ENCODE measurements at places on chromosomes 11 and 22. TPM values are rescaled to one million over a fixed set of nuclear protein-coding genes. Genes with fewer than 3 reads are reported as not detected.

Gene APOA4
- total RNA-seq = not detected

DNA sequence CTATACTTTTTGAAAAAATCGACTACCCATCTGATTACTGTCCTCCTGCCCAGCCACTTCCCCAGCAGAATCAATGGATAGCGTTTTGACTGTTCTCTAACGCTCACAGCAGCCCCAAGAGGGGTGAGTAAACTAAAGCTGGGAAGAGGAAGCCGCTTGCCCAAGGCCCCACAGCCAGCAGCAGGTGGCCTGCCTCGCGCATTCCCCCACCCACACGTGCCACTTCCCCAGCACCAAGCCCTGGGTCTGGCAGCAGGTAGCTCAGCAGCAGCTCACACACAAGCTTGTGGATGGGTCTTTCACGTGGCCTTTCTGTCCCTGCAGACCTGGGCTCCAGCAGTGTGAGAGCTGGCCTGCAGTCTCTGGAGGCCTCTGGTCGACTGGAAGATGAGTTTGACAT is 34.3 kb downstream of the TOM1 start:
- DNase-seq = no peak

Gene TMPRSS6
- total RNA-seq = not detected

DNA sequence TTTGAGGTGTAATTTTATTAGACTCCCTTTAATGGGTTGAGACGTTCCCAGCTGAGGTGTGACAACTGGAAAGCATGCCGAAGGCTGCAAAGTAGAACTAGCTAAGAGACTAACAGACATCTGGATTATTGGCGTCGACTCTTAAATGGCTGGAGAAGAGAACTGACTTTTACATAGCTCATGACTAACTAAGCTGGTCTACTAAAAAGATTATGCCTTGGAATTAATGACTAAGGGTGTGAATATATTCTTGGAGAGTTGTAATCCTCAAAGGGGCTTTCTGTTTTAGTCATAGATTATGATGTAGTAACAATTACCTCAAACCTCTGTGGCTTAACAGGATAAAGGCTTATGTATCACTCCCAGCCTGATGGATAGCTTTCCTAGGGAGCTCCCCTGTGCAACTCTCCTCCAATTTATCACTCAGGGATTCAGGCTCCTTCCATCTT is 39.5 kb upstream of the SLC5A12 start:
- DNase-seq = no peak

Gene TMPRSS13
- not detected for total RNA-seq

DNA sequence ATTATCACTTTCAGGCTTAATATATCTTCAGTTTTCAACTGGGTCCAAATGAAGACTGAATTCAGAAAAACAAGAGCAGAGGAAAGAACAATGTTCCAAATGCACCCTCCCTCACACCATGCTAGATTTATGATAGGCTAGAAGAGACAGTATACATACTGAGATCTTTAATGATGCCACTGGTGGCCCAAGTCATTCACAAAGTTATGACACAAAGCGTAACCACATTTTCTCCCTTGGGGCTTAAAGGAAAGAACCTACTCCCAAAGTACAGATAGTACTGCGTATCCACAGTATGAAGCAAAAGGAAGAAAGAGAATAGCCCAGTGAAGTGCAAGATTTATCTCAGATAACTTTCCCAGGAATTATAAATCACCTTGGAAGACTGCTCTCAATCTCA is 10.9 kb upstream of the SOX6 start:
- DNase-seq = no peak

- no peak for DNase-seq
These were observed 17.2 kb downstream of the CREB3L1 start for GRCh38 chr11:46294365-46295309.

GRCh38 chr11:126115127-126115495 is 52.4 kb upstream of the CDON start:
- DNase-seq = no peak

GRCh38 chr11:75779960-75780359 is 11.4 kb downstream of the DGAT2 start:
- DNase-seq = no peak

Gene OR2AT4
- total RNA-seq = 0.06 TPM

Gene NRGN
- total RNA-seq = 2.3 TPM

Gene TOLLIP
- 33.2 TPM for total RNA-seq

DNA sequence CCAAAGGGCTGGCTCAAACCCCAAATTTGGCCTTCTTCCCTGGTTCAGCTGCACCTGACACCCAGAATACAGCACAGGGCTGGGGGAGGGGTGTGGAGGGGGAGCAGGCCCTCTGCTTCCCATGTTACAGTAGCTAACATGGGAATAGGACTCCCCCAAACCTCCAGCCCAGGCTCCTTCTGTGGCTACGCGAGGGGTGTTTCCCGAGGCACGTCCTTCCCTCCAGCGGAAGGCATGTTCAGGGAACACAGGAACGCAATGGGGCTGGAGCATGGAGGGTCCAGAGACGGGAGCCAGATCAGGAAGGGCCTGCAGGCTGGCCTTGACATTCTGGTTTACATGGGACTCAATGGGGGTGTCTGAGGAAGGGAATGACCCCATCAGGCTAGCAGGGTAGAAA is 11.8 kb upstream of the IGLL1 start:
- DNase-seq = no peak

DNA sequence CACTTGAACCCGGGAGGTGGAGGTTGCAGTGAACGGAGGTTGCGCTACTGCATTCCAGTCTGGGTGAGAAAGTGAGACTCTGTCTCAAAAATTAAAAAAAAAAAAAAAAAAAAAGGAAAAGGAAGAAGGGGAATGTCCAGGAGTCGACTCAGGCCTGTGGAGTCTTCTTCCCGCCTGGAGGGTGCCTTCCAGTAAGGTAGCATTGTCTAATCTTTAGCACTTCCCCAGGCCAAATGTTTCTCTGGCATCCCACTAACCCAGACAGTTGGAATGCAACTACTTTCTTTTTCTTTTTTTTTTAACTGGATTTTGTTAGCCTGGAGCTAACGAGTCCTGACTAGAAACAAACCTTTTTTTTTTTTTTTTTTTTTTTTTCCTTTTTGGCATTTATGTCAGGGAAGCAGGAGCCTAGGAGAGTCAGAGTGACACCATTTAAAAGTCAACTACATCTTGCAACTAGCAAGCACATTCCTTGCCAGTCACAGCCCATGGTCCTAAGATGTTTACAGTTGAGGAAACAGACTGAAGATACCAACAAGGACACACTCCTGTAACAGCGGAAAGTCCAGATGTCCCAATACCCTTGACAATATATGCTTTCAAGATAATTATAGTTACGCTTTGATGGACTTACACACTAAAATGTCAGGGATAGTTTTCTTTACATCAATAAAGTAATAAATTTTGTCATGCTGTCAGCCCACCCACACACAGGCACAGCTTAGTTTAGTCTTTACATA is 10.6 kb downstream of the PLET1 start:
- DNase-seq = no peak

Gene SCT
- total RNA-seq = not detected

DNA sequence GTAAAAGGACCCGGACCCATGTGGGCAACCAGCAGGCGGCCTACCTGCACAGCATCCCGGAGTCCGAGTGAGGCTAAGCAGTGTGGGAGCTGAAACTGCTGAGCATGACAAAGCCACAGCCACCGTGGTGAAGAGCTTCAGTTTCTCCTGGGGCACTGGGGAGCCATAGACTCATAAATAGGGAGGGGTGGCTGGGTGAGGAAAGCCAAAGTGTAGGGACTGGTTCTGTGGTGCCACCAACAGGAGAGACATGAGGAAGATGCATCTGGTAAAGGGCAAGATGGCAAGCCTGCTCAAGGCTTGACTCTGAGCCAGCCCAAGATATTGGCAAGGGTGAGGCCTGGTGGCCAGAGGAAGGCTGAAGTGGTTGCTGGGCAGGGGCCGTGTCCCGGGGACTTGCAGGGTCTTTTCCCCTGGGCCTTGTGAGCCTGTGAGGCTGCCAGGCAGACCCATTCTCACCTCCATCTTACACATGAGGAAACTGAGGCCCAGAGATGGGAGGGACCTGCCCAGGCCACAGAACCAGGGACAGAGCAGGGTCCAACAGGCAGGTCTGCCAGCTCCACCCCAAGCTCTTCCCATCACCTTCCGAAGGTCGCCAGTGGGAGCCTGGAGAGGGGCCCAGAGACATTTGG is 30.4 kb downstream of the CYTH4 start:
- no peak for DNase-seq

Gene HMOX1
- 8.7 TPM for total RNA-seq

Gene OR8J1
- total RNA-seq = not detected

DNA sequence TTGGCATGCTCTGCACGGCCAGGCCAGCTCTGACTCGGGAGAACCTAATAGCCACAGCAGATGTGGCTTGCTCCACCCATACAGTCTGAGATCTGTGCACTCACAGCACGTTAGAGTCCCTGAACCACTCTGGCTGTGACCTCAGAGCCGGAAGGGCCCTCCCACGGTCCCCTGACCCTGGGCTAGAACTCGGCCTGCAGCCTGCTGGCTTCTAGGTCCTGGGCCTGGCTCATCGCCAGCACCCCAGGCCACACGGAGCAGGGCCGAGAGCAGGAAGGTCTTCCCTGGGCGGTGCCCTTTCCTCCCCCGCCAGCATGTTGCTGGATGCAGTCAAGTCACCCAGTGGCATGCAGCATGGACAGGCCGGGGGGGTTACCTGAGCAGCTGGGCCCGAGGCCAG is 35.3 kb upstream of the TTLL12 start:
- DNase-seq = no peak

DNA sequence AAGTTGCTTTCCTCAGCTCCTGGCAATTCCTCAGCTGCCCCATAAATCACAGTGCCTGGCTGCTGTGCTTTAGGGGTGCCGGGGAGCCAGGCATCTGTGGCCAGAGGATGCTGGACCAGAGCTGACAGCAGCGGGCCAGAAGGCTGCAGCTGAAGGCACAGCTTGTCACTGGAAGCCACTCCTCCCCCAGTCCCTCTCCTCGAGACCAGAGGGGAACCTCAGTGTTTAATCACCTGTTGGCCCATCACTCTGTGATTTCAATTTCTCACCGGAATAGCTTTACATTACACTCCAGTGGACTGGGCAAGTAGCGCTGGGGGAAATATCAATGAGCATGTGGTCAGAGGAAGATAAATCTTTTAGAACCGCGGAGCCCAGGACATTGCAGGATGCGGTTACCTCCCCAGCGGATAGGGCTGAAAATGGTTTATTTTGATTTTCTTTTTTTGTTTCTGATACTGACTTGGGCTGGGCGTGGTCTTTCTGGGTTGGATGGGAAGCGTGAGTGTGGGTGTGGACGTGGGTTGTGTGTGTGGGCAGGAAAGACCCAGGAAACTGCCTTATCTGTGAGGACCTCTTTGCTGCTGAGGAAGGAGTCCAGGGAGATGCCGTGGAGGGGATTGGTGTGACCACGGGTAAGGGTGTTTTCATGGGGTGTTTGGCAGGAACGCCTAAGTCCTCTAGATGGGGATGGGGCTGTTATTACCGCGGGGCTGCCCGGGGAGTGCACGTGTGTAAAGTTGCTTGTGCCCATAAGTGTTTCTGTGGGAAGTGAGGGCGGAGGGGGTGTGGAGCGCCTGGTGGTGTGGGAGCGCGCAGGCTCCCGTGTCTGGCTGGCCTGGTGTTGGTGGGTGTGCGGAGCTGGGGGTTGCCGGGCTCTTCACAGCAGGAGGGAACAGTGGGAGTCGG is 4.0 kb downstream of the DAGLA start:
- DNase-seq = no peak

Gene VSIG10L2
- total RNA-seq = 0.39 TPM

DNA sequence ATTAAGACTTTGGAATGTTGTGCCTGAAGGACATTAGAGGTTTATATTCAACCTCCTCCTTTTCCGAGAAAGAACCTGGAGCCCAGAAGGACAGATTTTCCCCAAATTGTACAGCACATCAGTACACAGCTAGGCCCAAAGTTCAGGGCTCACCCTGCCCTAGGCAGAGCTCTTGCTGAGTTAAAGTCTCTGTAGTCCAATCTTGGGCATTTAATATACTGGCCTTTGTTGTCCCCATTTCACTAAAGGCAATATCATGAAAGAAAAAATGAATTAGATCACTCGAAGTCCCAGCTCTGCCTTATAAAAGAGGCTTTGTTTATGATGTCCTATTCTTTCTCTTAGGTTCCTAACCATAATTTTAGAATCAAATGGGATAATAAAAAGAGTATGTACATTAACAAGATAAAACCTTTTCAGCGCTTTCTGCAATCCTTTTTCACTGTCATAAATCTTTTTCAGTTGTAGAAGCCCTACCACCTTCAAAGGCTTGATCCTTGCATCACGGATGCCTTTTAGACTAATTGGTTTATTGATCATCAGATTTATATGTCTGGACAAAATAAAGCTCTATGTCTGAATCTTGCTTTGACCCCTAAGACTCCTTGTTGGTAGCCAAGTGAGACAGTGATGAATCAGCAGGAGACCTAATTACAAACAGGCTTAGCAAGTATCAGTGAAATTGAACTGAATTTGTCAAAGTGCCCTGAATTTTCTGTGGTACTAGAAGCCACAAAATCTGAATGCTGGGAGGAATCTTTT is 39.8 kb downstream of the RELT start:
- no peak for DNase-seq

Gene SCN2B
- total RNA-seq = 0.65 TPM

DNA sequence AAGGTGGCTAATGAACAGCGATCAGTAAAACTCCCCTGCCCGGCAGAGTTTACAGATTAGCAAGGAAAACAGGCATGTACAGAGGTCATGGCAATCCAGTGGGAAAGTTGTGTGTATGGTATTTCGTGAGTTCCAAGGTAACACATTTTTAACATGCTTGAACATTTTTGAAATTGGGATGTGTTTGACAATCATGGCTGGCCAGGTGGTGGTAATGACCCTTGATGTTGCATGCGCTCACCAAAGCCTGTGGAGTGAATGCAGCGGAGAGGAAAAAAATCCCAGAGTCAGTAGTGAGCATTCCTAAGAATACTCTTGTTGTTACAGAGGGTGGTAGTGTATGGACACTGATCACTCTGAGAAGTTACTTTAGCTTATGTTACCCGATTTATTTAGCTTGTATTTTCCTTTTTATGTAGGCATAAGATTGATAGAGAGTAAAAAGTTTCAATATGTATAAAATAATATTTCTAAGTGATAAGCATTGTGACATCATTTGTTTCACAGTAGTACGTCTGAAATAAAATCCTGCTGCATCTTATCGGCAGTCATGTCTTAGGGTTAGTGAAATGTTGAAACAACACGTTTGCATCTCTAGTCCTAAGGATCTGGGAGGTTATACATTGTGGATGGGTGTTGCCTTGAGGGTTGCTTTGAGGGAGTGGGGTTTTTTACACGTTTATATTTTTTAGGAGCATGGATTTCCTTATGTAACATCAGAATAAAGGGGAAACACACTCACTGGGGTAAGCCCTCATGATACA is 8.7 kb downstream of the TEAD1 start:
- DNase-seq = no peak

Gene GTSE1
- not detected for total RNA-seq

Gene AIFM3
- 1.7 TPM for total RNA-seq

DNA sequence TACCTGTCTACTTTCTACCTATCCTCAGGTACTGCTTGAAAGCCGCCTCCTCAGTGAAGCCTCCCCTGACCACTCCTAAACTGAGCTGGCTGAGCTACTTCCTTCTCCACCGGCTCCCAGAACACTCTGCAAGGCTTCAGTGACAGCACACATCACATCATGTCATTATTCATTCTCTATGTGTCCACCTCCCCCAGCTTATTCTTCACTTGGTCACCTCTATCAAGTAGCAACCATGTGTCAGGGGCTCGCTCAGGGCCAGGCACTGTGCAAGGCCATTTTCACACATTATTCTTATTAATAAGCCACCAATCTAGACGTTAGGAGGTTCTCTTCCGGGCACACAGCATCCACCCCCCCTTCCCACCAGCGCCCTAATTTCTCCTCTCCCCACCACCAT is 3.7 kb upstream of the ELFN2 start:
- DNase-seq = no peak

Measured in esophagus muscularis mucosa (tissue), 4 donors.